ENCODE measurements at places on chromosomes 13 and 19. TPM values are rescaled to one million over a fixed set of nuclear protein-coding genes. Genes with fewer than 3 reads are reported as not detected.
A peak's percentile ranks its signal among the peaks of the same experiment; 100 is the strongest.

DNA sequence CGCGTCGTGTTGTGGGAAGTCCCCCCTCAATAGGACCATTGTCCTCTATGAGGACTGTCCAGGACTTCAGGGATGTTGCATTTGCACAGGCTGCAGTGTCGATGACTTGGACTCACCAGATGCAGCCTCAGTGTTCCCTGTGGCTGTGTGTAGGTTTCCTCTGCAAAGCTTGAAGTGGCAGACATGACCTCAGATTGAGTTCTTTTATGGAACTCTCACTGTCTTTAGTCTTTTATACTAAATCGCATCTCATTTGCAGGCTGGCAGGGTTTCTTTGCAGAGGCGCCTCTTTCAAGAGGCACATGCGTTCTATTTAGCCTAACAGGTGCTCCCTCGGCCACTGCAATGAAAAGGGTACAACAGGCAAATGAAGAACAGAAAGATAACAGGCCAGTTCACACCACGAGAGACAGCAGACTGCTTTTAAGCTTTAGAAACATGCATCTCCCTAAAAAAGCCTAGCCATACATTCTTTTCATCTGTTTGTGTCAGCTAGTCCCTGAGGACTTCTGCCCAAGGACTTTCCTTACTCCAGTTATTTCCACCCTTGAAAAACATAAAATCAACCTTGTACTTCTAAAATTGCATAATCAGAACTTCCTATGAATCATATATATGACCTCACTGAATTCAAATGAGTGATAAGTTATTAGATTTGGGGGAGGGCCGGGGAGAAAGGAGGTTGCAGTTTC, 118.4 kb downstream of the RAB20 start:
- peak; percentile 35 for DNase-seq
- H3K4me1 ChIP-seq = peaks cover 13% of the 10 kb centered on the region
- peak overlapping the region; percentile 20 for H3K27ac ChIP-seq
- H3K27me3 ChIP-seq = no peaks in the 10 kb centered on the region

GRCh38 chr19:28396287-28396831, 816.6 kb downstream of the UQCRFS1 start:
- no peak overlapping the region for H3K4me3 ChIP-seq
- H3K4me1 ChIP-seq = no peaks in the 10 kb centered on the region
- no peak overlapping the region for H3K27ac ChIP-seq
- no peaks in the 10 kb centered on the region for H3K36me3 ChIP-seq
- no peak for DNase-seq

- no peaks in the 10 kb centered on the region for H3K27me3 ChIP-seq
- H3K27ac ChIP-seq = peak overlapping the region; percentile 91
- peaks cover 14% of the 10 kb centered on the region for H3K4me1 ChIP-seq
- no peaks in the 10 kb centered on the region for H3K36me3 ChIP-seq
Observed at GRCh38 chr13:33284916-33285315, 639 bp downstream of the STARD13 start.

- H3K27me3 ChIP-seq = no peaks in the 10 kb centered on the region
- no peak overlapping the region for H3K4me3 ChIP-seq
- no peak for DNase-seq
- H3K36me3 ChIP-seq = no peaks in the 10 kb centered on the region
- no peaks in the 10 kb centered on the region for H3K4me1 ChIP-seq
- H3K27ac ChIP-seq = no peak overlapping the region
Observed at GRCh38 chr13:62906896-62907295, 1491.2 kb upstream of the PCDH20 start.

The NLRP4 gene
- not detected for total RNA-seq

DNA sequence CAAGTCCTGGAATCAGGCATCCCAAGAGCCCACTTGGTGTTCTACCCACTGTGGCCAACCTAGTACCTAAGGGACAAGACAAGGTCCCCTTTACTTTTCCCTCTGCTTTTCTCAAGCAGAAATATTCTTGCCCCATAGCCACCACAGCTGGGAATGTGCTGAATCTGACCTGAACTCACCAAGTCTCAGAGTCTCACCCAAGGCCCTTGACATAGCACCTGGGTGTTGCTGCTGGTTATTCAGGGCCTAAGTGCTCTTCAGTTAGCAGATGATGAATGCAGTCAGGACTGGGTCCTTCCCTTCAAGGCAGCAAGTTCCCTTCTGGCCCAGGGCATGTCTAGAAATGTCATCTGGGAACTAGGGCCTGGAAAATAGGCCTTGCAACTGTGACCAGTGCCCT, 201.8 kb upstream of the SERP2 start:
- H3K27ac ChIP-seq = no peak overlapping the region
- H3K4me1 ChIP-seq = no peaks in the 10 kb centered on the region
- no peak overlapping the region for H3K4me3 ChIP-seq
- no peaks in the 10 kb centered on the region for H3K27me3 ChIP-seq
- no peaks in the 10 kb centered on the region for H3K36me3 ChIP-seq
- DNase-seq = no peak

- H3K36me3 ChIP-seq = no peaks in the 10 kb centered on the region
- H3K27me3 ChIP-seq = no peaks in the 10 kb centered on the region
- H3K4me3 ChIP-seq = no peak overlapping the region
- peak; percentile 48 for DNase-seq
- H3K27ac ChIP-seq = peak overlapping the region; percentile 67
Observed at GRCh38 chr13:99281811-99282263, 23.7 kb upstream of the GPR18 start.

GRCh38 chr13:74978591-74978990, 503.4 kb downstream of the TBC1D4 start:
- DNase-seq = no peak
- no peaks in the 10 kb centered on the region for H3K27me3 ChIP-seq
- H3K27ac ChIP-seq = no peak overlapping the region
- no peak overlapping the region for H3K4me3 ChIP-seq
- H3K36me3 ChIP-seq = no peaks in the 10 kb centered on the region

DNA sequence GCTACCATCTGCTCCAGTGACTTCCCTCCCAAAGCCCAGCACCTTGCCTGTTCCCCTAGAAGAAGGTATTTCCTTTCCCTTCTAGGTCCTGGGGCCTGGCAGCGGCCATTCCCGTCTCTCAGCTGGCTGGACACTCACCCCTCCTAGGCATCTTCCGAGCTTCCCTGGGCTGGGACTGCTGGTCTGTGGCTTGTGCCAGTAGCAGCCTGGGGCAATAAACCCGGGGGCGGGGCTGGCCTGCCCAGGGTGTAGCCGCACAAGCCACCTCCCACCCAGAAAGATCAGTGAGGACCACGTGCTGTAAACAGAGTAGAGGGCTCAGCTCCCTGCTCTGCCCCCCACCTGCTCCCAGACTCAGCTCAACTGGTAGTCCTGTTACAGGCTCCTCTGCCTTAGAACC, 15.0 kb downstream of the LIPE start:
- H3K27ac ChIP-seq = no peak overlapping the region
- H3K4me3 ChIP-seq = no peak overlapping the region
- H3K36me3 ChIP-seq = peaks cover 19% of the 10 kb centered on the region
- DNase-seq = no peak

GRCh38 chr13:44243198-44243857, 130.3 kb upstream of the SERP2 start:
- no peaks in the 10 kb centered on the region for H3K27me3 ChIP-seq
- H3K36me3 ChIP-seq = no peaks in the 10 kb centered on the region
- H3K27ac ChIP-seq = no peak overlapping the region
- peaks cover 3% of the 10 kb centered on the region for H3K4me1 ChIP-seq
- DNase-seq = peak; percentile 91

GRCh38 chr19:28609091-28609755, 603.7 kb downstream of the UQCRFS1 start:
- no peak overlapping the region for H3K4me3 ChIP-seq
- H3K27ac ChIP-seq = no peak overlapping the region

GRCh38 chr19:1366296-1366695, 17.4 kb upstream of the NDUFS7 start:
- no peaks in the 10 kb centered on the region for H3K27me3 ChIP-seq
- H3K36me3 ChIP-seq = peaks cover 79% of the 10 kb centered on the region
- peaks cover 9% of the 10 kb centered on the region for H3K4me1 ChIP-seq
- no peak for DNase-seq
- no peak overlapping the region for H3K27ac ChIP-seq
- no peak overlapping the region for H3K4me3 ChIP-seq

DNA sequence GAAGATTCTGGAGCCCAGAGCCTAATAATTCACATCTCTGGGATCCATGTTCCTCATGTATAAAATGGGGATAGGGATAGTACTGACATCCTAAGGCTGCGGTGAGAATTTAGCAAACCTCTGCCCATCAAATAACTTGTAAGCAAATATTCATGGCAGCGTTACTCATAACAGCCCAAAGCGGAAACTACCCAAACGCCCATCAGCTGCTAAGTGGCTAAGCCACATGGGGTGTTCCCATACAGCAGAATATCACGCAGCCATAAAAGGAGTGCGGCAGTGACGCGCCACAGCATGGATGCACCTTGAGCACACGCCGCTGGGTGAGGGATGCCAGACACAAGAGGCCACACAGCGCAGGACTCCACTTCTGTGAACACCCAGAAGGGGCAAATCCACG, 19.7 kb downstream of the VRK3 start:
- H3K27me3 ChIP-seq = no peaks in the 10 kb centered on the region
- H3K27ac ChIP-seq = no peak overlapping the region

DNA sequence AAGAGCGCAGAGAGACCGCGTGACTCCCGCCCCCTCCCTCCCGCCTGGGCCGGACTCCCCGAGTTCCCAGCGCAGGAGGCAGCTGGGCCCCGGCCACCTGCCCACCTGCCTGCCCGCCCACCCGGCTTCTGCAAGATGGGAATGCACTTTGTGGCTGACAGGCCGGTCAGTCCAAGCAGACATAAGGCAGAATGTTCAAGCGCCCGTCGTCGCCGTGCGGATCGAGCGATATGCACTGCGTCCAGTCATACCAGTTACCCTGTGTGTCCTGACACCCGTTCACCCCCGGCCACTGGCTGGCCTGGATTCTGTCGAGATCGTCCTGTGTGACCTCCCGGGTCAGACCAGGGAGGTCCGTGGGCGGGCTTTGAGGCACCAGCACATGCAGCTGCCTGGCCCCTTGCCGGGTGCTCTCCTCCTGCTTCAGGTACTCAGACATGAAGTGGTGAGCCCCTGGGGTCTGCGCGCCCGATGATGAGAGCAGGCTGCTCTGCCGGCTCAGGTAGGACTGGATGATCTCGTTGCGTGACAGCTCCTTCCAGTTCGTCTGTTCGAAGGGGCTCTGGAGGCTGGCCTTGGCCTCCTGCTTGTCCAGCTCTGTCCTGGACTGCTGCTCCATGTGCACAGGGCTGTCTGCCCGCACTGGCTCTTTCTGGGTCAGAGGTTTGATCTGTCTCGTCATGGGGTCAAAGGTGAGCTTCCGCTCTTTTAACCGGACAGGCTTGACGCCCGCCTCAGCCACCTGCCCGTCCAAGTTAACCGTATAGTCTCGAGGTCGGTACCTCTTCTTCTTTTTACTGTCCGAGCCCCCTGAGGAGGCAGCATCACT, 3.9 kb upstream of the SLC35E1 start:
- no peaks in the 10 kb centered on the region for H3K27me3 ChIP-seq
- H3K27ac ChIP-seq = no peak overlapping the region
- no peaks in the 10 kb centered on the region for H3K36me3 ChIP-seq
- DNase-seq = no peak
- H3K4me1 ChIP-seq = peaks cover 45% of the 10 kb centered on the region

DNA sequence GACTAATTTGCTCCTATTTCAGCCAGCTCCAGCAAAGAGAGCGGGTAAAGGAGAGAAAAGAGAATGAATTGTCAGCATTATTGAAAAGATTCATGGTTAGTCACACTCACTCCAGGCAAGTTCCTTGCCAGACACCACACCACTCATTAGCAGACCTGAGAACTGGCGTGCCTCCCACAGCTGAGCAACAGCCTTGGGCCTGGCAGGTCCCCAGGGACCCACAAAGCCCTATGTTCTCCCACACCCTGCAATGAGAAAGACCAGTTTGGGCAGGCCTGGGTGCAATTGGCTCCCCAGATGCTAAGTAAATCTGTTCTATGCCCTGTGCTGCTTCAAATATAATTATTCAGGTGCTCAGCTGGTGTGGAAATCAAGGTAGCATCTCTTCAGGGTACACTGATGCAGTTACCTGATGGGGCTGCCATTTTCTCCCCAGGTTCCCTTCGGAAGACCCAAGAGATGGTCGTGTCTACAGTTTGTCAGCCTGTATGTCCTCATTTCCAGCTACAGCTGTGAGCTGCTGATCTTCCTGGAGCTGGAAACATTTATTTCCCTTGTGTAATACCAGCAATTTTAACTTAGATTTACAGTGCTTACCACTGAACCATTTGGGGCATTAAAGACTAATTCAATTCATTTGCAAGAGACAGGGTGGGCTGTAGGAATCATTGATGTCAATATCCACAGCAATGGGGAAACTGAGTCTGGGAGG, 405.0 kb downstream of the COG6 start:
- no peak overlapping the region for H3K27ac ChIP-seq
- H3K4me1 ChIP-seq = no peaks in the 10 kb centered on the region
- H3K4me3 ChIP-seq = no peak overlapping the region
- H3K27me3 ChIP-seq = no peaks in the 10 kb centered on the region
- H3K36me3 ChIP-seq = no peaks in the 10 kb centered on the region

DNA sequence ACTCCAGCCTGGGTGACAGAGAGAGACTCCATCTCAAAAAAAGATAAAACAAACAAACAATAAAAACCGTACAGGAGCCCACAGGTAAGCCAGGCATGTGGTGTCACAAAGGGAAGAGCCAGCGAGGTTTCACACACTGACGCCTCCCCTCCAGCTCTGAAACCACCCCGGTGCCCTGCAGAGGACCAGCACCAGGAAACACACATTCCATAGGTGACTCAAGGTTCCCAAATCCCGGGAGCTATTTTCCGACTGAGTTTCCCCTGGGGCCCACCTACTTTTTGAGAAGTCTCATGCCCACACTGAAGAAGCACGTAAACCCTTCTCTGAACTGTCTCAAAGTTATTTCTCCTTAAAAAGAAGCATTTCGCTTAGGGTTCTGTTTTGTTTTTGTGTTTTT, 40.3 kb downstream of the RHPN2 start:
- H3K27me3 ChIP-seq = no peaks in the 10 kb centered on the region
- H3K36me3 ChIP-seq = no peaks in the 10 kb centered on the region
- no peak for DNase-seq
- H3K4me3 ChIP-seq = no peak overlapping the region
- no peaks in the 10 kb centered on the region for H3K4me1 ChIP-seq
- H3K27ac ChIP-seq = no peak overlapping the region

- H3K36me3 ChIP-seq = no peaks in the 10 kb centered on the region
- H3K4me1 ChIP-seq = peaks cover 28% of the 10 kb centered on the region
- H3K27ac ChIP-seq = peak overlapping the region; percentile 38
- no peak overlapping the region for H3K4me3 ChIP-seq
Observed at GRCh38 chr19:10433131-10433536, 12.8 kb downstream of the PDE4A start.

Data from adrenal gland (tissue), 19 donors.